GM12891 (cell line): ENCODE measurements at places on chromosomes 6 and 20.
A peak's percentile ranks its signal among the peaks of the same experiment; 100 is the strongest.

GRCh38 chr6:161422710-161423680 lies 149.1 kb upstream of the AGPAT4 start:
- DNase-seq = no peak

GRCh38 chr6:46996860-46997641 lies 45.1 kb downstream of the ADGRF1 start:
- no peak for DNase-seq

GRCh38 chr6:27251112-27251605 lies 3.7 kb downstream of the PRSS16 start:
- DNase-seq = peak; percentile 54

GRCh38 chr6:135710042-135710441 lies 141.5 kb upstream of the PDE7B start:
- DNase-seq = no peak

GRCh38 chr20:37179683-37180524 lies 556 bp upstream of the MROH8 start:
- no peak for DNase-seq

DNA sequence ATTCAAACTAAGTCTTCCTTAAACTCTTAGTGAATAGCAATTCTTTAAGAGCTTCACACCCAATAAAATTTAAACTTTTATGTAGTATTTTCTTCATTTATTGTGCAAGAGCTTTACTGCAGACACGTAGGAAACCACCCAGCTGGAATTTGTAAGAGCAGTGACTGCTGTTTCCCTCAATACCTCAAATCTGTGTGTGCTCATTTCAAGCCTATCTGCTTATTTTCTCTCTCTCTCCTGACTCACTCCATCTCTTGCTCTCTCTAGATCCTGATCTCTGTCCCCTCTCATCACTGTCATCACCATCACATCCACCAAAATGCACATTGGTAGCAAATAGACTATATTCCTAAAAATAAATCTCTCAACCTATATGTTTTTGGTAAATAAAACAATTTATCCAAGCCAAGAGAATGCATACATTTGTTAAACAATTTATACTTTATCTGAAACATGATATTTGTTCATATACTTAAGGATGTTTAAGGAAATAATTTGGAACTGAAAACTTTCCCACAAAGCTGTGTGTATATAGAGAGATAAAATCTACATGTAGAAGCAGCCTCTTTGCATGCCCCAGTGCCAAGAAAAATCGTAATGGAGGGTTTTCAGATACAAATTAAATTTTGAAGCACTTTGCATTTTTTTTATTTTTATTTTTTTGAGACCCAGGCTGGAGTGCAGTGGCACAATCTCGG lies 273.0 kb downstream of the TFAP2A start:
- DNase-seq = no peak

- no peak for DNase-seq
Measured at GRCh38 chr6:140183881-140184280, 809.4 kb upstream of the CITED2 start.

DNA sequence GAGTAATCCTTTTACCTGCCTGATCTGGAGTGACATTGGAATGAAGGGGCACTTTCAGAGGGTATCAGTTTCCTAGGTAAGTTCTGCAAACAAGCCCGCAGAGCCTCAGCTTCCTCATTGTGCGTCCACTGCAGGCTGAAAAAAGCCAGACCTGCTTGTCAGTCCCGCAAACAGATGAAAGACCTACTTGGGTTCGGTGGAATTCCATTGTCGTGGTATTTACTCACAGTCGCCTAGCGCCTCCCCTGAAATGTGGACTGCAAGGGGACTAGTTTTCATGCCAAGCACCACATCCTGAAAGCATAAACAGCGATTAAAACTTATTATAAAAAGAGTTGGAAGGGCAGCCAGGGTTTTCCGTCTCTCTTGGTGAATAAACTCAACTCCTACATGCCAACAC lies 121.5 kb downstream of the PAX1 start:
- no peak for DNase-seq

- DNase-seq = no peak
Measured at GRCh38 chr20:51452091-51452613, 90.4 kb downstream of the NFATC2 start.

DNA sequence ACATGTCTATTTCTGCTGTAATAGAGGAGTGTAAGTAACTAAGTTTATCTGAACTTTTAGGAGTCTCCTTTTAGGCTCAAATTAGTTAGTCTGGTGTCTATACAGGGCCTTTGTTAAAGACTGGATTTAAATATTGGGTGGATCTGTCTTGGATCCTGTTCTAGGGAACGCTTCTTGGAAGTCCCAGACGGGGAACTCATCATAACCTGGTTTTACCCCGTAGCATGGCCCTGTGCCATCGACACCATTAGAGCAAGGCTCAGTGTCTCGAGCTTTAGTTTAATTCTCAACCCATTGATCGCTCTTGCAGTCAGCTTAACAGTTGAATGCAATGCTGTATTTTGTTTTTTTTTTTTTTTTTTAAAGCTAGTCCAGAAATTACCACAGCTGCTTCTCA lies 89.9 kb downstream of the CARMIL1 start:
- no peak for DNase-seq

GRCh38 chr6:4396044-4396443 lies 260.7 kb upstream of the ECI2 start:
- DNase-seq = no peak

DNA sequence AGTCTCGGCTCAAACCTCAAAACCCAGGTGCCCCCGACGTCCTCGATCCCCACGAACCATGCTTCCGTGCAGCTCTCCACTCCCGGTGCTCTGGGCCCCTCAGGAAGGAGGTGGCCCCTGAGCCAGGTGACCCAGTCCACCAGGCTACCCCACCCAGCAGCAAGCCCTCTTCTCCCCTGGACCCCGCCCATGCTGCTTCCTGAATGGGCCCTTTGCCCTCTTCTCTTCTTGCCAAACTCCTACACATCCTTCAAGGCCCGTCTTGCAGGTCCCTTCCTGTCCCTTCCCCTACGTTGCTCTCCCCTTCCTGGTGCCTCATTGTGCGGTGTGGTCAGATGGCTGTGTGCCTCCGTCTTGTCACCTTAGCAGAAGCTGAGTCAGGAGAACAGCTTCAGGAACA lies 3.4 kb upstream of the GATA5 start:
- DNase-seq = no peak

GRCh38 chr6:15843764-15844163 lies 180.9 kb upstream of the DTNBP1 start:
- no peak for DNase-seq

GRCh38 chr6:8982668-8983067 lies 547.3 kb upstream of the SLC35B3 start:
- no peak for DNase-seq

DNA sequence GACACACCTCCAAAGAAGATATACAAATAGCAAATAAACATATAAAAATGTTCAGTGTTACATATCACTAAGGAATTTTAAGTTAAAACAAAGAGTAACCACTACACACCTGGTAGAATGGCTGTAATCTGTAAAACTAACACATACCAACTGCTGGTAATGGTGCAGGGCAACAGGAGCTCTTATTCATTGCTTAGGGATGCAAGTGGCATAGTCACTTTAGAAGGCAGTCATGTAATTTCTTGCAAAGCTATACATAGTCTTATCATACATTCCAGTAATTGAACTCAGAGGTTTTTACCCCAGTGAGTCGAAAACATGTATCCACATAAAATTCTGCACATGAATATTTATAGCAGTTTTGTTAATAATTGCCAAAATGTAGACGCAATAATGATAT lies 906.8 kb upstream of the CITED2 start:
- no peak for DNase-seq

DNA sequence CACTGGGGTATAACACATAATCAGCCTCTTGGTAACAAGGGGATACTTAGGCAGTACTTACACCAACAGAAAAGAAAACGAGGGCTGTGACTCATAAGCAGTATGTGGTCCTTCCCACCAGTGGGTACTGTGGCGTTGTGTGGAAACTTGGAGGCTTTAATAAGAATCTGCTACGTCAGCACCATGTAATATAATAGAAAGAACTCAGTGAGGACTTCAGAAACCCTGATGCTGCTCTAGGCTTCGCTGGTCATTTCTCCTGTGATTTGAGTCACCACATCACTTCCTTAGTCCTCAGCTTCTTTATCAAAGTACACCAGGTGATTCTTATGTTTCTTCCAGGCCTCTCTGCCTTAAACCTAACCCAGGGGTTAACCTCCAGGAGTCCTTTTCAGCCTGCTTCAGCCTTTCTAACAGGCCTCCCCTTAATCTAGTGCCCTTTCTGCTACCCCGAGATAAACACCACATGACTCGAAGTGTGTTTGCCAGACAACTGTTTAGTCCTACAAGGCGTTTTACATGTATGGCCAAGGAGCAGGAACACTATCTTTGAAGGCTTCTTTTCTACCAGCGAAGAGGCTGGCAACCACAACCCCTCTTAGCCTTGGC lies 68.5 kb downstream of the FYN start:
- DNase-seq = no peak

DNA sequence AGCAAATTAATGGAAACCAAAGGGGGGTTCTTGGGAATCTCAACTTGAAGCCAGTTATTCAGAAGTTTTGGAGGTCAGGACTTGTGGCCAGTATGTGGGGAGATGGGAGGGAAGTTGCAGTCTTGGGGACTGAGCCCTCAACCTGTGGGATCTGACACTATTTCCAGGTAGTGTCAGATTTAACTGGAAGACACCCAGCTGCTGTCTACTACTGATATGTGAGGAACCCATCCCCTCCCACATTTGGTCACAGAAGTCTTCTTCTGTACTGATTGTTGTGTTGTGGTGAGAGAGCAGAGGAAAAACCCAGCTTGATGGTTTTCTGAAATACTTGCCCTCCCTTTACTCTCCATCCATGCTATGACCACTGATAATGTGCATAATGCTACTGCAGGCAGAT lies 134.0 kb downstream of the QRSL1 start:
- DNase-seq = no peak

DNA sequence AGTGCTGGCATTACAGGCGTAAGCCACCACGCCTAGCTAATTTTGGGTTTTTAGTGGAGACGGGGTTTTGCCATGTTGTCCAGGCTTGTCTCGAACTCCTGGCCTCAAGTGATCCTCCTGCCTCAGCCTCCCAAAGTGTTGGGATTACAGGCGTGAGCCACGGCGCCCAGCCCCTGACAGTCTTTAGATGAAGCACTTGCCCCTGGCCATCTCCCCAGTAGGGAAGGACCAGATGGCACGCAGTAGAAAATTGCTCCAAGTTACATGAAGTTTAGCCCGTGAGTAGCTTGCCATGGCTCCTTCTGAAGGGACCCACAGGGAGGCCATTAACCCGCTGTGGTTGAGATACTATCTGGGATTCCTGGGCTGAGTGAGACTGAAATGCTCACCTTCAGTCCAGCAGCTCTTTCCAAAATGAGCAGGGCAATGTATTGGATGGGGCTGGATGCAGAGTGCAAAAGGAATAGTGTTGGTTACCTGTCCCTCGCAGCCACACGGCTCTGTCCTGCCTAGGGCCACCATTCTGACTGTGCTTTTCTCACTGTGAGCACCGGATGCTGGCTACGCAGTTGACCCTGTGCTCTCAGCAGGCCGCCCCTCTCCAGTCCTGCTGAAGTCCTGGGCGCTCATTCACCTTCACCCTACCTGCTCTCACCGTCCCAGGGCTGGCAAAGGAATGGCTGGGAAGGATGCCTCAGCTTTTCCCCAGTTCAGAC lies 66.9 kb downstream of the EFCAB8 start:
- no peak for DNase-seq

DNA sequence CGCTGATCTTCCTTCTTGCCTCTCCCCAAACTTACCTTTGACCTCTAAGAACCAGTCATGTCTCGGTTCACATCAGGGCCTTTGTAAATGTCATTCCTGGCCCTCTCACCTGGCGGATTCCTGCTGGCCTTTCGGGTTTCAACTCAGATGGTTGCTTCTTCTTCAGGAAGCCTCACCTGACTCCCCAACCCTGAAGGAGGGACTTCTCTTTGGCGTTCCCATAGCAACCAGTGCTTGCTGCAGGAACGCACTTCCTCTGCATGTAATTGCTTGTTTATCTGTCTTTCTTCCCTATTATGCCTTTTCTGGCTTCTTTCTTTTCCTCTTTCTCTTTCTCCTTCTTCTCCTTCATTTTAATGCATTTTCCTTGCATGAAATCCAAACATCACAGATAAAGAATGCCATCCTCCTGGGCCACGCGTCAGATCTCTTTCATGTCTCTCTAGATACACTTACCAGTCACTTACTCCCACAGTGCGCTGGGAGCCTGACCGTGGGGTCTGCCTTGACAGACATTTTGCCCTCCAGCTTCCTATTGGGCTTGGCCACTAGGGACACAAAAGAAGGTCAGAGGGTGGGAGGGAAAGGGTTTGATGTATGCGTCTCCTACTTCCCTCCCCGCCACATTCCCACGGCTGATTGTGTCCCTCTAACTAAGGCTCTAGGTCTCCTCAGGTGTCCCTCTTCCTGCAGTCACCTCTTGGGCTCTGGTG lies 295.7 kb upstream of the TSHZ2 start:
- DNase-seq = no peak

- DNase-seq = no peak
Measured at GRCh38 chr20:54323227-54323734, 115.4 kb downstream of the PFDN4 start.

- DNase-seq = no peak
Measured at GRCh38 chr20:25252686-25253421, 5.0 kb downstream of the PYGB start.

DNA sequence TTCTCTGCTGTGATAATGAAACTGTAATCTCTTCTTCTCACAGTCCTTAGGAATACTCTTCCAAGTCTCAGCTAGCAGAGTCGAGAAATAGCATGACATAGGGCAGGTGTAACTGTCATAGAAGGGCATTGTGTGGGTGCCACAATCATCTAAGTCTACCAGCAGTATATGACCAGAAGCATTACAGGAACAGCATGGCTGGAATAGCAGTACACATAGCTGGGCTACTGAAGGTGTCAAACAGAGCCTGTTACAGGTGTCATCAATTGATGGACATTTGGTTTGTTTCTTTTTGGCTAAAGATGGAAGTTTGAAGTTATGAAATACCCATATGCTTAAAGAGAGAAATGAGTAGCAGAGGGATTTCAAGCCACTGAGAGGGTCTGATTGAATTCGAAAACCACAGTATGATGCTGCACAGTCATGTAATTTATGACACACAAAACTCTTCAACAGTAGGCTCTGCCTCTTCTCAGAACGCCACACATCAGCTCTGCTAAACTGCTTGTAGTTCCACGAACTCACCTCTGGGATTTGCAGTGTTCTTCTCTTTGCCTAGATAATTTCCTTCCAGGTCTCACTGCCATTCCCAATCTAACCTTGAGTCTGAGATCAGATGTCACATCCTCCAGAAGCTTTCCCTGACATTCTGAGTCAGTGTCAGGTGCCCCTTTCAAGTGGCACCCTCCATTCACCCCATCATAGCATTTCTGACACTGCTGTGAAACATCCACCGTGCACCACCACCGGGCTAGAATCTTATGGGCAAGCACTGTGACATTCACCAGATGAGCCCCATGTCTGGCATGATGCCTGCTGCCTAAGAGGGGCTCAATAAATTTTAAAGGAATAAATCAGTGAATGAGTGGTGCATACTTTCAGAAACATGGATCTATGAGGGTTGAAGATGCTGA lies 151.0 kb downstream of the ADAT2 start:
- DNase-seq = no peak

DNA sequence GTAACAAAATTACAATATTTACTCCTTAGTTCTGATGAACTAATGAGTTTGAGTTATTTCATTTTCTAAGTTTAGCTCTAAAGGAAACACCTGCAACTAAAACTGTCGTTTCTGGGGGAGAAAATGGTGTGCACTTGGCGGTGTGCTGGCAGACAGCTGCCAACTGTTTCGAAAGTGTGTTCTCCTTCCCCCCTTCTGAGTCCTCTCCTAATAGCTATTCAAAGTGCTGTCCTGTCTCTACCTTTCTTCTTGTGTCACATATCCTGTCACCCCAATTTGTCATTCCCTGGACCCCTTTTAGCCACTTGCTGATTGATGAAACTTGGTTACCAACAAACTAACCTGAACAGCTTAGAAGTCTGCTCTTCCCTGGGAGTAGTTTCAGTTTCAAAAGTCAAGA lies 4.9 kb upstream of the UBE2J1 start:
- DNase-seq = no peak
